ENCODE measurements at places on chromosomes 3 and 15. TPM values are rescaled to one million over a fixed set of nuclear protein-coding genes. Genes with fewer than 3 reads are reported as not detected.

The TBC1D23 gene
- 35.4 TPM for total RNA-seq

GRCh38 chr3:129549006-129549800 lies 6.2 kb downstream of the H1-8 start:
- peak; percentile 35 for DNase-seq

GRCh38 chr15:27480141-27480530 lies 509.2 kb downstream of the GABRG3 start:
- no peak for DNase-seq

The RCCD1 gene
- 9.0 TPM for total RNA-seq

GRCh38 chr3:16720367-16720940 lies 115.2 kb upstream of the DAZL start:
- DNase-seq = no peak

DNA sequence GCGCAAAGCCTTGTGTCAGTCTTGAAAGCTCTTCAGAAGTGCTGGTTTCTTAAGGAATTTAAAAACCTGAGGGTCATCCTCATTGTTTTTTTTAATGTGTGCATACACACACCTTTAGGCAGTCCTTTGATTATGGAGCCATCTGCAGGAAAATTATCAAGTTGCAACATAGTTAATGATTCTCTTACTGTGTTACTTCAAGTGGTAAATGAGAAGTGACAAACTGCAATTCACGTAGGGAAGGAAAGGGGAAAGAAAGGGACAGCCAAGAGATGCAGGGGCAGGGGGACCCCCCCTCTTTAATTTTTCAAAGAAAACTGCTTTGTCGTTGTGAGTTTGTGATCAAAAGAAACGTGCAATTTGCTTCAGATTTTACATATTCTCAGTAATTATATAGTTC lies 162.4 kb upstream of the CGNL1 start:
- DNase-seq = no peak

Measured in Right ventricle myocardium inferior (tissue), 1 donor.